ENCODE measurements at places on chromosomes 4 and X.

GRCh38 chrX:140141444-140142029 is 176.2 kb upstream of the CXorf66 start:
- DNase-seq = peak; percentile 0

DNA sequence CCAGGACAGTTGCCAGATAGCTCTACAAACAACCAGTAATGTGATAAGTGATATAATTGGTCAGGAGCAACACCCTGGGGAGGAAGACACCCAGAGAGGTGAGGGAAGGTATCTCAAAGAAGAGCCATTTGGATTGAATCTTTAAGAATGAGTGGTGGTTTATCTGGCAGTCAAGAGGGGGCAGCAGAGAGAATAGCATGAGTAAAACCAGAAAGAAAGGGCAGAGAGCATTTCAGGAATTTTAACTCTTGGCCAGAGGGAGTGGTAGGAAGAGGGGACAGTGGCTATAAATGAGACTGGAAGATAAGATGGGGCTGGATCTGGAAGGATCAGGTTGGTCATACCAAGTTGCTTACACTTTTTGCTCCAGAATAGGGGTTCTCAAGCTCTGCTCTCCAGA is 5.9 kb upstream of the SEPTIN6 start:
- peak; percentile 27 for DNase-seq

DNA sequence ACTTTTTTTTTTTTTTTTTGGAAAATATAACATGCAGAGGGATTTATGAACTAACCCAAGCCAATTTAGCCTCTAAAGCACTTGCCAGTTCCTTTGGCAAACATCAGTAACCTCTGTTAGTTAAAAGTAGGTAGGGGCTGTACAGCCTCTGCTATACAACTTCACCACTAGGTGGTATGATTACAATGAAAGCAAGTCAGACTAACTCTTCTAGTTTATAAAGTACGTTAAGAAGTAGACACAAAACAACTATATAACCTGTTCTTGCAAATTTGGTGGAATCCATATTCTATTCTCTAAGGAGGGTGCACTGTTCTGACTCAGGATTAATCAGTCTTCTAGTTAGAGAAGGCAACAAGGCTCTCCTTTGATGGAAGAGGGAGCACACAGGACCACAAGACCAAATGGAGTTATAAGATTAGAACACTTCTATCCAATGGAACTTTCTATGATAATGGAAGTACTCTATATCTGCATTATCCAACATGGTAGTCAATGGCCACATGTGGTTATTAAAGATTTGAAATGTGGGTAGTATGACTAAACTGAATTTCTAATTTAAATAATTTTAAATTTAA is 12.8 kb downstream of the AIMP1 start:
- peak; percentile 24 for DNase-seq

DNA sequence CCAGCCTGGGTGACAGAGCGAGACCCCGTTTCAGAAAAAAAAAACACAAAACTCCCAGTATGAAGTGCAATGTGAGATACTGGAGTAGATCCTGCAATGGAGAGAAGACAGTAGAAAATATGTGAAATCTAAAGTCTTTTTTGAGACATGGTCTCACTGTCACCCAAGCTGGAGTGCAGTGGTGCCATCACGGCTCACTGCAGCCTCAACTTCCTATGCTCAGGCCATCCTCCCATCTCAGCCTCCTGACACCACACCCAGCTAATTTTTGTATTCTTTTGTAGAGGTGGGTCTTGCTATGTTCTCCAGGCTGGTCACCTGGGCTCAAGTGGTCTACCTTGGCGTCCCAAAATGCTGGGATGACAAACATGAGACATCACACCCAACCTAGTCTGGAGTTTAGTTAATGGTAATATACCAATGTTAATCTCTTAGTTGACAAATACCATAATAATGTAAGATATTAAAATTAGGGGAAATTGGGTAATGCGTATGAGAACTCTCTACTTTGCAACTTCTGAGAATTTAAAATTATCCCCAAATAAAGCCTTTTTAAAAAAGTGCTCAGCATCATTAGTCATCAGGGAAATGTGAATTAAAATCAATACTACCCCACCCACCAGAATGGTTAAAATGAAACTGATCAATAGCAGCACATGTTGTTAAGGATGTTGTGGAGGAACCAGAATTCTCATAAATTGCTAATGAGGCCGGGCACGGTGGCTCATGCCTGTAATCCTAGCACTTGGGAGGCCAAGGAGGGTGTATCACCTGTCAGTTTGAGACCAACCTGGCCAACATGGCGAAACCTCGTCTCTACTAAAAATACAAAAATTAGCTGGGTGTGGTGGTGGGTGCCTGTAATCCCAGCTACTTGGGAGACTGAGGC is 15.0 kb downstream of the RBMX start:
- no peak for DNase-seq

DNA sequence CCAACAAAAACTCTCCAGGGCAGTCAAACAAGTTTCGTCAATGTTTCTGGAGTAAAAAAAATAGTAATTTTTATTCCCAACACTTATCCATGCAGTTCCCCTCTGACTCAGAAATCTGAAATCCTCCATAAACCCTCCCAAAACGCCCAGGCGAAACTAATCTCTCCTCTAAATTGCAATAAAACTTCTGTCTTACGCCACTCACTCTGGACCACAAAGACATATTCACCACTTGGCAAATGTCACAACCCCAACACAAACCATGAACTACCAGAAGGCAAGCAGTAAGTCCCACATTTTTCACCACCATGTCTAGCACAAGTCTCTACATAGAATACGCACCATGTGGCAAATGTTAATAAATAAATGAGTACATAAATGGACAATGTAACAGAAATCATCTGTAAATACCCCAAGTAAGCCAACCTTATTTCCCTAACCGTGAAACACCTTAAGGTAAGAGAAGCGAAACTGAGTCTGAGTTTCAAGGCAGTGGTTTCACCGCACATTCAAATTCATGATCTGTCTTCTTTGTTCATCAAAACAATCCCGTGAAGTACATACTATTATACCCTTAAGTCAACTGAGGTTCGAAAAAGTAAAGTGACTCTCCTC is 1.6 kb downstream of the PAPSS1 start:
- peak; percentile 80 for DNase-seq

- no peak for DNase-seq
These were observed 7.2 kb downstream of the STARD8 start for GRCh38 chrX:68654693-68655092.

DNA sequence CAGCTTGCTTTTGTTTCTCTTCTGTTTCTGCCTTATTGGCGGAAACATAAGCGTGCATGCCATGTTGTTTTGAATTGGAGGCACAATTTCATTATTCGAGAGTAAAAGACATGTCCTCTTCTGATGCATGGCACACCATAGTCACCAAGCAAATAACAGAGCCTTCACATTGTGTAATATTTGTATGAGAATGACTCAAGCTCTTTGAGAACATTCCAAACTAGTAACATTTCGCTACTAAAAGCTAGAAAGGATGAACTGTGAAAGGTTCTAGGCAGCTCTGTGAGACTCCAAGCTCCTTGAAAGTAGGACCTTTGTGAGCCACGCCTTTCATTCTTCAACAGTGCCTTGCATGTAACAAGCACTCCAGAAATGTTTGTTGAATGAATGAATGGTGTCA is 9.2 kb upstream of the ANXA3 start:
- DNase-seq = no peak

- DNase-seq = no peak
These were observed 351.4 kb downstream of the UNC5C start for GRCh38 chr4:95197353-95197752.

DNA sequence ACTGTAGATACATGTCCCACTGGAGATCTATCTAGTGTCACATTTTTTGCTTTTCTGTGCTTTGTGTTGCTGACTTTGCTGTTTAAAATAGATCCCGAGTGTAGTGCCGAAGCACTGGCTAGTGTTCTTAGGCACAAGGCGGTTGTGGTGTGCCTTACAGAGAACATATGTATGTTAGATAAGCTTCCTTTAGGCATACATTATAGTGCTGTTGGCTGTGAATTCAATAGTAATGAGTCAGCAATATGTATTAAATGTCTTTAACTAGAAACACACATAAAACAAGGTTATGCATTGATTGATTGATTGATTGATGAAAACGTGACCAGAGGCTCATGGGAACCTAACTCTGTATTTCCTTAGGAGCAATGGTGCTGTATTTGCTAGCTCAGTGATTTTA is 56.2 kb downstream of the COX7B2 start:
- no peak for DNase-seq

DNA sequence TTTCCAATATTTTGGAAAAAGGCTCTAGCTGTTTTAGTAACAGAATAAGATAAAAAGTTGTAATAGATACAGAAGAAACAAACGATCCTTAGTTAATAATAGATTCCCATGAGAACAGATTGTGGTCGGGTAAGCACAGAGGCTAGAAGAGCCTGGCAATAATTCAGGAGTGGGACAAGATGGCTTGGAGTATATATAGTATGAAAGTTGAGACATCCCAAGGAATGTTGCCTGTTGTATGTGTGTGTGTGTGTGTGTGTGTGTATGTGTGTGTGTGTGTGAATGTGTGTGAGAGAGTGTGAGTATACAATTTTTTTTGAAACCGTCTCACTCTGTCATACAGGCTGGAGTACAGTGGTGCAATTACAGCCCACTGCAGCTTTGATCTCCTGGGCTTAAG is 150.7 kb downstream of the PDGFC start:
- no peak for DNase-seq

DNA sequence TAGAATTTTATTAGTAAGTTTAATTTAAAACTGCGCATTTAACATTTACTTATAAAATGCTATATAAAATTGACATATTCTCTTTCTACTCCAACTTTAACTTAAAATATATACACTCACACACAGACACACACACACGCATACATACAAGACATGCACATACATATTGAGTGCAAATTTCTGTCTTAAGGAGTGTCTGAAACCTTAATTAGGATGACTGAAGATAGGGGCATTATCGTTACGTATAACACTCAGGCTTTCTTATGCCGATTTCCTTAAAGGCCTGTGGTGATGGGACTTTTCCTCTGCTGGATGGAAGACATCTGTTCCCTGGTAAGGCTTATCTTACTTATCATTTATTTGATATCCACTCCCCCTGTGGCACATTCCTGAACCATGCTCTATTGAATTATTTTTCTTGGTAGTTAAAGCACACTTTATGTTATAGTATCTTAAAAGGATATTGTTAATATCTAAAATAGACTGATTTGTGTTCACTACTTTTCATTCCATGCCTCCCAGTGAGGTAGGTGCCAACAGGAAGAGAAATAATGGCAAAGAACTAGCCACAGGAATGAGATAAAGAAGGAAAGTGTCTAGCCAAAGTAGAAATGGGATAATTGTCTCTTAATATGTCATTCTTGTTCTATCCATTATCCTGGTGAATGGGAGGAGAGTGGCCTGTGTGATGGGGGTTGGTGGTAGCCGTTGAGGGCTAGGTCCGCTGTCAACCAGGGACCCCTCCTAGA is 92.9 kb upstream of the GPRIN3 start:
- DNase-seq = no peak

- DNase-seq = no peak
These were observed 18.6 kb downstream of the BLTP1 start for GRCh38 chr4:122170775-122171174.

- no peak for DNase-seq
These were observed 77.7 kb downstream of the PPP2R2C start for GRCh38 chr4:6394671-6395081.

DNA sequence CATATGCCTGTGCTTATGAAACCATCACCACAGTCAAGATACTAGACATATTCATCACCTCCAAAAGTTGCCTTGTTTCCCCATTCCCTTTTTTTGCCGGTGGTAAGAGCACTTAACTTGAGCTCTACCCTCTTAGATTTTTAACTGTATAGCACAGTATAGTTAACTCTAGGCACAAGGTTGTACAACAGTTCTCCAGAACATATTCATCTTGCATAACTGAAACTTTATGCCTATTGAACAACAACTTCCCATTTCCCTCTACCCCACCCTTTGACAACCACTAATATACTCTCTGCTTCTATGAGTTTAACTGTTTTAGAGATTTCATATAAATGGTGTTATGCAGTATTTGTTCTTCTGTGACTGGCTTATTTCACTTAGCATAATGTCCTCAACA is 119.3 kb downstream of the ASB9 start:
- peak; percentile 33 for DNase-seq

- no peak for DNase-seq
These were observed 13.2 kb downstream of the CLNK start for GRCh38 chr4:10671366-10671765.

- DNase-seq = no peak
These were observed 104.4 kb downstream of the HHIP start for GRCh38 chr4:144750348-144750747.

GRCh38 chrX:8679550-8679949 is 52.4 kb downstream of the ANOS1 start:
- peak; percentile 22 for DNase-seq

- peak; percentile 44 for DNase-seq
These were observed 822.1 kb upstream of the GALNTL6 start for GRCh38 chr4:170990989-170991589.

- no peak for DNase-seq
These were observed 82.5 kb upstream of the PITX2 start for GRCh38 chr4:110705440-110705782.

DNA sequence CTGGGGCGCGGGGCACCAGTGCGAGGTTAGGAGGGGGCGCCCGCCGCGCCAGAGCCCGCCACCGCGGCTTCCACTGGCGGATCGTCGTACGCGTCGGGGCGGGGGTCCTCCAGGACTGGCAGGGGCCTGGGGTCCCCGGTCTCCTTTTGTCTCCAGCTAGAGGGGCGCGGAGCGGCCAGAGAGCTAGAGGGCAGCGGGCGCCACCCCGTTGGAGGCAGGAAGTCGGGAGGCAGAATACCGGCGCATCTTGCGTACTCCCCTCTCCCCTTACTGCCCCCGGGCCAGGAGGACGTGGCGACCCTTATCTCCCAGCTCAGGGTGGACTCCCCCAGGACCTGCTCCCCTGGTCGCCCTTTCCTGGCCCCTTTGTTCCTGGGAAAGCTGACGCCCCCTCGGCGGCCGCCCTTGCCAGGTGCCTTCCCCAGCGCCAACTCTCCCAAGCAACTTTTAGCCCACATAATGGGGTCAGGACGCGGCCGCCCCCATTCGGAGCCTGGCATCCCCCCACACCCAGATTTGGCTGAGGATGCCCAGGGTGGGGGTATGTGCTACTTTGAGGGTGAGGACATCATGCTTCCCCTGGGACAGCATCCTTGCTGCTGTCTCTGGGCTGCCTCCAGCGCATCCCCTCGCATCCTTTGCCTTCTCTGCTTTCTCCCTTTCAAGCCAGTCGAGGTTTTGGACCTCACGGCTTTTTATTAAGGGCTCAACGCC is 933 bp downstream of the CNKSR2 start:
- no peak for DNase-seq

- DNase-seq = no peak
These were observed 69.6 kb upstream of the C4orf50 start for GRCh38 chr4:6087669-6088341.

DNA sequence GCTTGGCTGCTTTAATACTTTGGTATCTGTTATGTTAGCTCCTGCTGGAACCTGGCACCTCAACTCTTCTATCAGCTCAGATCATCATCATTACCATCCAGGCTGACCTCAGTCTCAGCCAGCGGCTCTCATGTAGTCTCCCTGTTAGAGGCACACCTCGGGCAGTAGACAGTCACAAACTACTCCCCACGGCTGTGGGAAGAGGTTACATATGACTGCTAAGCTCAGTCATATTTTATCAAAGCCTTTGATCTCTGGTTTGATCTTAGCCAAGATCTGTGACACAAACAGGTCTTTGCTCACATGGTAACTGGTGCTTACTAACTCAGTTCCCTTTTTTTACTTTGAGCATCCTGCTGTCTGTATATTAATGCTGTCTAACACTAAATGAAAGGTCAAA is 384.9 kb downstream of the CENPC start:
- no peak for DNase-seq
